ENCODE measurements at places on chromosomes 5 and 9. TPM values are rescaled to one million over a fixed set of nuclear protein-coding genes. Genes with fewer than 3 reads are reported as not detected.

GRCh38 chr9:88697764-88698432 is 162.9 kb downstream of the NXNL2 start:
- DNase-seq: no peak

DNA sequence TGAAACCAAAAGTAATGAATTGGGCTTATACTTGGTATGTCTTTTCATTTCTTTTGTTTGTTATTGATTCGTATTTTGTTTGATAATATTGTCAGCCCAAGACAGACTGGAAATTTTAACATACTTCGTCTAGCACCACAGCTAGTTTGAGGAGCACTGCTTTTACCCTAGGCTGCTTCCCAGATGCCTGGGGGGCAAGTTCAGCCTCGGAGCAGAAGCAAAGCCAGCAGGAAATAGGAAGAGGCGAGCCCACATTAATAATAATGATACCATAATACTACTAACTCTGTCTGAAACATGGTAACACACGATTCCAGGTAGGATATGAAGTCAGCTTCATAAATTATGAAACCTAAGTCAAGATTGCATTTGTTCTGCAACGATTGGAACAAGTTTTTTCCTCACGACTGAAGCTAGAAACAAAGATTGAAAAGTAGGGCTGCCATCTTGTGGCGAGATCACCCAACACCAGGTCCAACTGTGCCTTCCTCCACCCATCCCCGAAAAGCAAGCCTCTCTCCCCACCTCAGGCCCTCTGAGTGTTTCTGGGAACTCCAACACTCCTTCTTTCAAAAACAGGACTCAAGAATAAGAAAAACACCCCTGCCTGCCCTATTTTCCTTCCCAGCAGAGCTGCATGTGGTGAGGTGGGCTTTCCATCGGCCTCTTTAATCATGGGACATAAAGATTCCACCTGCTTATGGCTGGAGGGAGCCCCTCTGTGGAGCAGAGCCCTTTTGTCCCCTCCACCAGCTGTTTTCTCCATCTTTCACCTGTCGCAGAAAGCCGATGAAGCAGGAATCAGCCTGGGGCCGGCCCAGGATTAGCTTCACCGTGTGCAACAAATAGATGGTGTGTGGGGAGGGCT is 236.4 kb downstream of the CAAP1 start:
- DNase-seq: no peak

ADRB2 gene
- 7.2 TPM for total RNA-seq

- no peak for DNase-seq
Measured at GRCh38 chr9:89359751-89360261, 41.5 kb downstream of the SECISBP2 start.

- no peak for DNase-seq
Measured at GRCh38 chr5:167665841-167666375, 625.5 kb upstream of the WWC1 start.

GRCh38 chr5:73186976-73187375 is 14.0 kb downstream of the TMEM174 start:
- no peak for DNase-seq

SLC46A2 gene
- 1.8 TPM for total RNA-seq

- DNase-seq: no peak
Measured at GRCh38 chr9:14538526-14538925, 154.7 kb downstream of the ZDHHC21 start.

GRCh38 chr5:67063791-67064190 is 132.8 kb downstream of the CD180 start:
- no peak for DNase-seq

DNA sequence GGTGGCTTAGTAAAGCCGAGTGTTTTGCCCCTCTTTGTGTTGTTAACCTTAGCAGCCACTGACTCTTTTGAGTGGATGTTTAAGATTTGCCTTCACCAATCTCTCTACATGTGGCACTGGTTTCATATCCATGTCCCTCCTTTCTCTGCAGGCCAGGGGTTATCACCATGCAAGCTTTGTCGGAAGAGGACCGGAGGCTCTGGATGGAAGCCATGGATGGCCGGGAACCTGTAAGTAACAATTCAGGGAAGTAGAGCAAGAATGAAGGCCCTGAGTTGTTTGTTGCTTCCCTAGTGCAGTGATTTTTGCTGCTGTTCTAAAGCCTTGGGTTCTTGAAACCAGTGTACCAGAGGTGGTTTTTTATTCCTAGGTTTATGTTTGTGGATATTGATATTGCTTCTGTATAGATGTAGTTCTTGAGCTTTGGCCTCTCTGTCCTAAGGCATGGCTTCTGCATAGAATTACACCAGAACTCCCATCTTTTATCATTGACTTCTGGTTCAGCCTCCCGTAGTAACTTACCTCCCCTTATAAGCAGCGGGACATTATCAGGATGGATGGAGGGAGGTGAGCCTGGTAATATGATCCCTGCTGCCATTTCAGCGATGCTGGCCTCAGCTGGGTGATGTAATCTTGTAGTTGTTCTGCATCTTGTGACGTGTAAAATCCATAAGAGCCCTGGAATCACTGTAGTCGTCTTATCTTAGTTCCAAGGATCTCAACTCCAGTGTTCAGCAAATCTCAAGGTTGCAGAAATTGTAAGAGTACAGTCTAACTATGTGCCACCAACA is 161.9 kb downstream of the ARHGAP26 start:
- no peak for DNase-seq

TMEM171 gene
- 0.90 TPM for total RNA-seq

GRCh38 chr9:19154135-19154612 is 26.9 kb upstream of the PLIN2 start:
- peak; percentile 34 for DNase-seq

CDH18 gene
- not detected for total RNA-seq

DNA sequence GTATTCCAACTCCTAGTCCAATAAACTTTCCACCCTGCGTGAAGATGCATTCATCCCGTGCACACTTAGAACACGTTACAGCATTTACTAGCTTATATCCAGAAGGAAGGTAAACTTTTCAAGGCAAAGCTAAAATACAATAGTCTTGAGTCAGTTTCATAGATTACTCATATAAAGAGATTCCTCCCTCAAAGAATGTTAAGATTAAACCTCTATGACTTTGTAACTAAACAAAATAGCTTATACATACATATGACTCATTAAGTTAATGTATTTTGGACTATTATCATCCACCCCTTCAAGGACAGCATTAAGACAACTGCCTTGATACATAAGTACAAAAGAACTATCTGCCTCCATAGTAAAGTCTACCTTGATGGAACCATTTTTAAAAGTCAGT is 36.1 kb downstream of the TLE1 start:
- DNase-seq: no peak

ISL1 gene
- not detected for total RNA-seq

Measured in tibial nerve (tissue), 4 donors.